ENCODE measurements at places on chromosomes 6 and 20.
A peak's percentile ranks its signal among the peaks of the same experiment; 100 is the strongest.

DNA sequence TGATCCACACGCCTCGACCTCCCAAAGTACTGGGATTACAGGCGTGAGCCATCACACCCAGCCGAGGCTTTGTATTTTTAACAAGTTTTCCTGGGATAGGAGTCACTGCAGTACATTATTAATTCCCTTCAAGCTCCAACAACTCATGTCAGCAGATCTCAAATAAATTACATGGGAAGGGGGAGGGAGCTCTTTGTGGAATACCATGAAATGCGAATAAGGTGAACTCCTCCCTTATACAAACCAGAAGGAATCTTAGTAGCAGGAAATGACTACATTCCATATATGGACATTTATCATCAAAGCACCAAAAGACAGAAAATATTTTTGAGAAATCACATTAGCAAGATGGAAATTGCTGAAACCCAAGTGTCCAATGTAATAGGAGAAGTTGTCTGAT lies 2.9 kb downstream of the GSS start:
- no peak for DNase-seq

DNA sequence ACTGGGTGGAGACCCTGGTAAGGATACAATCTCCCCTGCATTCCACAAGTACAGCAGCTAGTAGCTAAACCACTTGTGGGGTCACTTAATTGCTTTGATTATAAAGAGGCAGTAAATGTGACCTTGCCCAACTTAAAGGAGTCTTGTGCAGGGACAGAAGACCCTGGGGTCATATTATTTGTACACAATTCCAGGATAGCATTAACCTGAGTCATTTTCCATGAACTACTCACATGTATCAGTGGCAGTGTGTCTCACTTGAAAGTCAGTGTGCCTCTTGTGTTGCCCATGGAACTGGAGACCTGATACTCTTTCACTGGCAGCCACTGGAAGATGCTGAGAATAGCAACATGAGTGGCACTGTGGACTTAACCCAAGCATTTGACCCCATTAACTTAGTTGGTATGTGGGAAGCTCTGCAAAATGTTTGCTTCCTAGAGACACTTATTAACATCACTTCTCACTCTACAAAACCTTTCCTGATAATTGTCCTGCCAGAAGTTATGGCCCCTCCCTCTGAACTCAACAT lies 28.9 kb downstream of the CLIC5 start:
- DNase-seq: no peak

DNA sequence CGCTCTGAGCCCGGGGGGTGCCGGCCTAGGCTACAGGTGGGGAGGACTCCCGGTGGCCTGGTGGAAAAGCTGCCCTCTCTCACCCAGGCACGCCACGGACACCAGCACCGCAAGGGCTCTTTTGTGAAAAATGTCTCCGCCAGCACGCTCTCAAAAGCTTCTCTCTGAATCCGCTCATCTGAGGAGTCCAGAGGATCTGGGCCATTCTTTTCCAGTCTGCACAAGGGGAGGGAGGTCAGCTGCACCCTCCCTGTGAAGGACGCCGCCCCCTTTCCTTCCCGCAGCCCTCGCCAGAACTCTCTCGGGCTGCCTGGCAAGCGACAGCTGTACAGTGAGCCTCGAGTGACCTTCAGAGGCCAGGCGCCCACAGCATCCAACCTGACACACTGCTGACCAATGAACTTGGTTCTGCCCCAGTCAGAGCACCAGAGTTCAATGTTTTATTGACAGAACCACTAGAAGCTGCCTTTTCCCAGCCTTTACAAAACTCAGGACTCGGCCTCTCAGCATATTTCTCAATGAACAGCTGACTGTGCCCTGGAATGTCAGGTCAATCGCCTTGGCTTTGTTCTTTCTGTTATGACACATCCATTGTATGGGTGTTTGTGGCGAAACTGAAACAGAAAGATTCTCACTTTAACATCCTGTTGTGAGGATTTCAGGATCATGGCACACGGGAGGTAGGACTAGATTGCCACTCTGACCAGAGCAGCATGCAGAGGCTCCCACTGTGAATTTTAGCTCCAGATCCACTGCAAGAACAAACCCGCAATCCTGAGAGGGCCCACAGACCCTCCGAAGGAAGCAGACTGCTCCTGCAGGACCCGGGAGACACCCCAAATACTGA lies 26.7 kb downstream of the SERPINB9 start:
- peak; percentile 60 for DNase-seq

DNA sequence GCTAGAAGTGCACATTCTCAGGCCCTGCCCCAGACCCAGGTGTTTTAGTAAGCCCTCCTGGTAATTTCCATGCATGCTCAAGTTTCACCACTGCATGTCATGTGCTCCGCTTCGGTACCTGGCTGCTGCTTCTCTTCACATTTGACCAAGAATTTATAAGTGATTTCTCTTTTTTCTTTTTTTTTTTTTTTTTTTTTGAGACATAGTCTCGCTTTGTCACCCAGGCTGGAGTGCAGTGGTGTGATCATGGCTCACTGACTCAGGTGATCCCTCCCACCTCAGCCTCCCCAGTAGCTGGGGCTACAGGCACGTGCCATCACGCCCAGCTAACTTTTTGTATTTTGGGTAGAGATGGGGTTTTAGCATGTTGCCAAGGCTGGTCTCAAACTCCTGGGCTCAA lies 16.0 kb downstream of the TM9SF4 start:
- DNase-seq: no peak

DNA sequence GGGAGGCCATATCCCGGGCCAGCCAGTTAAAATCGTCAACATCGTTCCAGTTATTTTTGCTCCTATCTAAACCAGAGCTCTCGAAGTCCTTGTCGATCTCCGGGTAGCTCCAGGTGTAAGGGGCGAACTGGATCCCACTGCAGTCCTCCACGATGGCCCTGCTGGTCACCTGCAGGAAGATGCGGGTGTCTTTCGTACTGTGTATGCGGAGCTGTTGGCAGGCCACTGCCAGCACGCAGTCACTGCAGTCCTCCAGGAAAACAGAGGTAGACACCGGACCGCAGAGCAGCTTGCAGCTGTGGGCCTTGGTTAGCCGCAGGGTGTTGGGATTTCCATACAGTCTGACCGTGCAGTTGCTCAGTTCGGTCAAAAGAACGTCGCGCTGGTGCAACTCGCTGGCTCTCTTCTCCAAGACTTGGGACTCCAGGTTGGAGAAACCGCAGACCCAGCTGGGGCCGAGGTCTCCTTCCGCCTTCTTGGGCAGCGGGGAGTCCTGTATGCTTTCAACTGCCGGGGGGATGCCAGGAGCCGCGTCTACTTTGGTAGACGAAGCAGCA lies 742 bp downstream of the TBCC start:
- peak; percentile 26 for DNase-seq

DNA sequence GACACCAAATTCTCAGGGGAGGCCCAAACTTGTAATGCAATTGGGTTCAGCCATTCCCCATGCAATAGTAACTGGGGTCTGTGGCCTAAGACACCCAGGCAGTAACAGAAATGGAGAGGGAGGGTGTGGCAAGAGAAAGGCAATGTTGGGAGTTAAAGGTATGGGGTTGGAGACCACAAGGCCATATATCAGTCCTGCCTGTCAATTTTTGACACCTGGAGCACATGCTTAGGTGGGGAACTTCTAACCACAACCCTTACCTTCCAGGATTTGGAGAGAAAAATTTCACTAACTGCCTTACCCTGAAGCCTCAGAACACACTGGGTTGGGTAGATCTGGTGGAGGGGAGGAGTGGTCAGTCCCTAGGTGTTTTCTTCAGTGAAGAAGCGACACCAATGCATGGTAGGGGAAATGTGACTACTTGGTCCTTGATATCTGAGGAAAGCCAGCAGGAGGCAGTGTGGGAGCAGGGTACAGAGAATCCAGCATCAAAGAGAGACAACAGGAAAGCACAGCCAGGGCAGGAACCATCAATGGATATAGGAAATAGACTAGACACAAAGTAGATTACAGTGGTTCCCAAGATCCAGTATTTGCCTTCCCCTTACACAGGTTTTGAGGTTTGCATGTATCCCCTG lies 6.8 kb upstream of the USP49 start:
- peak; percentile 48 for DNase-seq

- DNase-seq: no peak
These were observed 28.9 kb downstream of the STMND1 start for GRCh38 chr6:17130786-17131185.

Measured in Peyer's patch (tissue), 4 donors.